Stimulated activated CD8-positive, alpha-beta memory T cell treated with anti-CD3 and anti-CD28 coated beads, Interleukin-7, amount 100 ng/mL, for 48 hours (primary cell): ENCODE measurements at places on chromosomes 5 and 9.

DNA sequence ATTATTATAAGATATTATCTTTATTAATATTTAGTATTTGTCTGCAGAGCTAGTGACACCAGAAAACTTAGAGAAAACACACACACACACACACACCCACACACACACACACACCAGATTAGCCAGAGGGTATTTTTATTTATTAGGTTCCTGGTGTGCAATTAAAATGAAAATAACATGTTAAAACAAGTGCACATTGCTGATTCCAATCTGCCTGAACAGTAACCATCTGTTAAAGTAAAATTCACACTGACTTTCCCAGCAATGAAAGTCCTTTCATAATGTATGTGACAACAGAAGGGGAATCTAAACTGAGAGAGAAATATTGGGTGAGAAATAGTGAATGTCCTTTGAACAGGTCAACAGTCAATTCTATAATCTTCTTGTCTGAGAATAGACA, 2323.5 kb upstream of the ACO1 start:
- no peak for DNase-seq

- DNase-seq, result no peak
These were observed 43.0 kb downstream of the GNAQ start for GRCh38 chr9:77988630-77989029.

GRCh38 chr5:20359377-20359776, 371.4 kb upstream of the CDH18 start:
- DNase-seq, result no peak

DNA sequence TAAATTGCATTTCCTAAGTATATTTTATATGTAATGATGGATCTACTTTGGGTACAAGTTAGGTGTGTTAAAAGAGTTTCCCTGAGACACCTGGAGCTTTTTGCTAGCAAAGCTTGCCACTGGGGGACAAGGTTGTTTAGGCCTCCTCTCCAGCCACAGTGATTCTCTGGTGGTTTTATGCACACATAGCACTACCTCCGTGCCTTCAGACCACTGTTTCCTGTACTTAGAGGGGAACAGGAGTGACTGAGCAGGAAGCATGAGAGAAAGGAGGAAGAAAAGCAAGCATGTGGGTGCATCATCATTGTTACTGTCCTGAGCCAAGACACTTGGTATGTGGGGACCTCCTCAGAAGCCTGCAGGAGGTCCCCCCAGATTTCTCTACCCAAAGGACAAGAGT, 272.1 kb downstream of the RASEF start:
- DNase-seq, result no peak

DNA sequence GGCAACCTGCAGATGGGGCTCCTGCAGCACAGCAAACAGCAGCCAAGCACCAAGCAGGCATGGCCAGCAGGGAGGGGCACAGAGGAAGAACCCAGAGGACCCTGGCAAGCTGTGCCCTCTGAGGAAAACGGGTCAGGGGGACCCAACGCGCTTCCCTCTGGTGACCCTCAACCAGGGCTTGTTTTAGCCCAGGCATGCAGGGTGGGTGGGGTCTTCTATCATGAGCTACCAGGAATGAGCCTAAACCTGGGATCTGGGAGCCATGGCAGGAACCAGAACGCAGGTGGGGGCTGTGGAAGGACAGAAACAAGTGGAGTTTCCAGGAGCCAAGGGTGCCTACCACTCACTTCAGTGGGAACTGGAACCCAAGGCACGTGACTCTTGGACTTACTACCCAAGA, 20.9 kb downstream of the IPPK start:
- DNase-seq, result no peak

DNA sequence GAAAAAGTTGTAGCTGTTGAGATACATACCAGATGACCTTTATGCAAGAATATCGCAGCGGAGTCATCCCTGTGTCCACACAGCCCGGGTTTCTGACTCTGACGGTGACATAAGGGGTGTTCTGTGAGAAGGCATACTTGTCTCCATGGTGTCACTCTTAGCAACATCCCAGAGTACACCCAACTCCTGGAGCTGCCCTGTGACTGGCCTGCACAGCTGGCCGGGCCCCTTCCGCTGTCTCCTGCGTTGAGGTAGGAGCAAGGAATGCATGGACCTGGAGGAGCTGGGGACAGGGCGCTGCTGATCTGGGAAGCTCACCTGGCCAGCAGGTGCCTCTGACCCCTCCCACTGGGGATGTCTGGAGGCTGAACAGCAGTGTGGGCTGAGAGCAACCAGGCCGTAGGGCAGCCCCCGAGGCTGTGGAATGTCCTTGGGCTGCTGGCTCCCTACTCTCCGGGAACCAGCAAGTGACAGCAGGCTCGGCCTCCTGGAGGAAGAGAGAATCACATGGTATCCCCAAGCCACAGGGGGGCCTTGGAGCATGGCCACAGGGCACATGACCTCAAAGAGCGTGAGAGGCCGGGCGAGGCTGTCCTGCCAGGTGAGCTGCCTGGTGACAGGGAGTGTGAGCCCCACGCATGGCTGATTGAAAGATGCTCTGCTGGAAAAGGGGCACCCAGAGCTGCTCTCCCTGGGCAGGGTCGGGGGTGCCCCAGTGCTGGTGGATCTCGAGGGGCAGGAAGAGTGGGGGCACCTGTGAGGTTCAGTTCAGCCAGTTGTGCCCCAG, 113.4 kb downstream of the MRPL36 start:
- no peak for DNase-seq

DNA sequence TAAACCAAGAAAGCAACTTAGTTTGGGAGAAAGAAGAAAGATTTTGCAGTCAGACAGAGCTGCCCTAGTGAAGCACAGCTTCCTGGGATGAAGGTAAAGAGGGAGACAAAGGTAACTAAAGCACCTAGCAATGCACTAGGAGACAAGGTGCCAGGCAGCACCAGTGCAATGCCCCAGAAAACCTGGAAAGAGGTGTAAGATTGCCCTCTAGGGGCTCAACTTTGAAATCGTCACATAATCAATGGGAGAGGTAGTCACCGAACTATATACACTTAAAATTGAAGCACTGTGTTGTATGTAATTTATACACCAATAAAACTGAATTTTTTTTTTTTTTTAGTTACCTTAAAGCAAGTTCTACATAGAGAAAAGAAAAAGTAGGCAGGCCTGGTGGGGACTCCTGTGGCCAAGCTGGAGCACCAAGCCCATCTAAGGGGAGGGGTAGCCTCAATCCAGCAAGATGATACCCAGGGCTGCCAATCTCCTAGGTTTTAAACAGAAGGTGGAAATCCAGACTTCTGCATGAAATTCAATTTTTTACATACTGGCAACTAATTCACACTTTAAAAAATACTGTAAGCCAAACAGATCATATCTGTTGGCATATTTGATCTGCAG, 48.2 kb downstream of the CDK5RAP2 start:
- DNase-seq, result no peak
